B cell (primary cell): ENCODE measurements at places on chromosomes 7 and 10.
A peak's percentile ranks its signal among the peaks of the same experiment; 100 is the strongest.

DNA sequence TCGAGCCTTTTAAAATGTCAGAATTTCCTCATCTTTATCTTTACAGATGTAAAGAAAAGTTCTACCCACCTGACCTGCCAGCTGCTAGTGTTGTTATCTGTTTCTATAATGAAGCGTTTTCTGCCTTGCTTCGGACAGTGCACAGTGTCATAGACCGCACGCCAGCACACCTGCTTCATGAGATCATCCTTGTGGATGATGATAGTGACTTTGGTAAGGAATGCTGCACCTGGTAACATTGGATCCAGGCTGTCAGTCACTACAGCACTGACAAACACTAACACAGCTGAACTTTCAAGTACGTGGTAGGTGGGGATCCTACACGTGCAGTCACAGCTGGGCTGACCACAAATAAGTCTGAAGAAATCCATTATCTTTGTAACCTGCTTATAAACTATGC is 77.6 kb downstream of the GALNT11 start:
- DNase-seq: no peak
- H3K27ac ChIP-seq: no peak overlapping the region
- no peak overlapping the region for H3K4me3 ChIP-seq
- H3K36me3 ChIP-seq: no peaks in the 10 kb centered on the region
- no peaks in the 10 kb centered on the region for H3K4me1 ChIP-seq
- H3K27me3 ChIP-seq: no peaks in the 10 kb centered on the region

- no peaks in the 10 kb centered on the region for H3K27me3 ChIP-seq
- H3K4me3 ChIP-seq: no peak overlapping the region
- H3K36me3 ChIP-seq: no peaks in the 10 kb centered on the region
- no peak overlapping the region for H3K27ac ChIP-seq
Measured at GRCh38 chr7:104288137-104288536, 40.3 kb upstream of the LHFPL3 start.

DNA sequence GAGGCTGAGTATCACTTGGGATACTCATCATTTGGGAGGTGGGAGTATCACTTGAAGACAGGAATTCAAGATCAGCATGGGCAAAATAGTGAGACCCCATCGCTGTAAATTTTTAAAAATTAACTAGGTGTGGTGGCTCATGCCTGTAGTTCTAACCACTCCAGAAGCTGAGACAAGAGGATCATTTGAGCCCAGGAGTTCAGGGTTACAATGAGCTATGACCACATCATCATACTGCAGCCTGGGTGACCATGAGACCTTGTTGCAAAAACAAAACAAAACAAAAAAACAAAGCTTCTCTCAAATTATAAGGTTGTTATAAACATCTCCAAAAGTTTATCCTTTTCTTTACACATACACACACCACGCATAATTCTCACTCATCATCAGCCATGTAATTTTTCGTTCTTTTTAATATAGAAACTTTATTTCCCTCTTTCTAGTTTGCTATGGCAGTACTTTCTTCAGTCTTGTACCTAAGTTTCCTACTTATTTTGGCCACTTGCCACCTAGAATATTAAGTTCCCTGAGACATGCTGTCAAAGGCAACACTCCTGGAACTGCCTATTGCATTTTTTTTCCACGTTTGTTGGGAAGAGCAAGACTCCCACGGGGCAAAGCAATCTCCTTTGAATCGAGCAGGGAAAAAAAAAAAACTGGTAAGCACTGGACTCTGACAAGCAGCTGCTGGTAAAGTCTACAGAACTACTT is 37.1 kb downstream of the SKIDA1 start:
- peaks cover 9% of the 10 kb centered on the region for H3K27me3 ChIP-seq
- no peaks in the 10 kb centered on the region for H3K36me3 ChIP-seq
- no peaks in the 10 kb centered on the region for H3K4me1 ChIP-seq
- DNase-seq: no peak
- H3K27ac ChIP-seq: no peak overlapping the region
- no peak overlapping the region for H3K4me3 ChIP-seq

- H3K4me1 ChIP-seq: no peaks in the 10 kb centered on the region
- H3K27ac ChIP-seq: no peak overlapping the region
- H3K36me3 ChIP-seq: no peaks in the 10 kb centered on the region
- no peak for DNase-seq
- no peak overlapping the region for H3K4me3 ChIP-seq
- no peaks in the 10 kb centered on the region for H3K27me3 ChIP-seq
Measured at GRCh38 chr7:108335269-108335918, 120.8 kb downstream of the NRCAM start.

DNA sequence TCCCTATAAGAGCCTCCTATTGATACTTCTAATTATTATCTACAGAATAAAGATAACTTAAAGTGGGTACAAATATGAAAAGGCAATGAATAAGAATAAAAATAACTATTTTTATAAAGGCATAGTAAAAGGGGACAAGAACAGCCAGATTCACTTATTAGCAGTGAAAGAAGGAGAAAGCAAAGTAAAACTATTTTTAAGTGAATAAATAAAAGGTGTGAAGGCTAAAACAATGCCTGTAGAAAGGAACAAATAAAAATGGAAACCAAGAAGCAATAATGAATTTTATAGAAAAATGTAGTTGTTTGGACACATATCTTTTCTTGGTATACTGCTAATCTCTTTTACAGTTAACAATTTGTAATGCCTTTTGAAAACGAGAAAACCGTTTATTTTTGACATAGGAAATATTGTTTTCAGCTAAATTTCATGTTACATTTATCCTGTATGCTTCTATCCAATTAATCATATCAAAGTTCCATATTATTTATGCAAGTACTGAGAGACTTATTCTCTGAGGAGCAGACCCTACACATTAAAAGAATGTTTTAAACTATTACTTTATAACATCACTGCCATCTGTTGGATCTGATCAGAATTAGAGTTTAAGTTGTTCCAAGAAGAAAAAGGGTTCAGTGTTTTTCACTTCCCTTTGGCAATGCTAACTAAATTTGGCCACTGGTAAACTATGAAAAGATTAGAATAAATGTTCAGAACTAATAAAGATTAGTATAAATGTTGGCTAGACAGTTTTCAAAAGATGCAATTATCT is 59.1 kb downstream of the ARMC3 start:
- no peaks in the 10 kb centered on the region for H3K4me1 ChIP-seq
- no peaks in the 10 kb centered on the region for H3K36me3 ChIP-seq
- no peaks in the 10 kb centered on the region for H3K27me3 ChIP-seq
- H3K27ac ChIP-seq: no peak overlapping the region
- H3K4me3 ChIP-seq: no peak overlapping the region

DNA sequence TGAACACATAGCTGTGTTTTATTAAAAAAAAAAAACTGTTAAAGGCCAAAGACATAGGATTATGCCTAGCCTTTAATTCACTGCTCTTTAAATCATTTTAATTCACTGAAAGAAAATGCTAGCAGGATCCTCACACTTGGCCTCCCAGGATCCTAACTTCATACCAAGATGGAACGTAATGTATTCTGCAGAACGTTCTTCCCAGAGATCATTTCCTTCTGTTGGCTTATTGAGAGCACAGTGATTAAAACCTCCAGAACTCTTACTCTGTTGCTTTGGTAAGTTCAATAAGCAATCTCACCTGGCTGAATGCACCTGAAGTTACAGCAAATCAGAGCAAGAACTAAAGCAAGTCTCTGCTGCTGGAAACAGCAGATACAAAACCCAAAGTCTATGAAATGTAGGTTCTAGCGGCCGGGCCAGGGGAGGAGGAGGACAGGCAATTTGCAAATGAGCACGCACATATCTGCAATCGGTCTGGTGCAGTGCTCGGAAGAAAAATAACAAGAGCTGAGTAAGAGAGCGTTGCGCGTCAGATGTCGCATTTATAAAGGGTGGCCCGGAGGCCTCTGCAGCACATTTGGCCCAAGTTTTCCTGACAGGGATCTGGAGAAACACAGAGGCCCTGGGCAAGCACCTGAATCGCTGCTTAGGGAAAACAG is 193.9 kb downstream of the FAM107B start:
- no peaks in the 10 kb centered on the region for H3K36me3 ChIP-seq
- peaks cover 61% of the 10 kb centered on the region for H3K4me1 ChIP-seq
- H3K27me3 ChIP-seq: no peaks in the 10 kb centered on the region

DNA sequence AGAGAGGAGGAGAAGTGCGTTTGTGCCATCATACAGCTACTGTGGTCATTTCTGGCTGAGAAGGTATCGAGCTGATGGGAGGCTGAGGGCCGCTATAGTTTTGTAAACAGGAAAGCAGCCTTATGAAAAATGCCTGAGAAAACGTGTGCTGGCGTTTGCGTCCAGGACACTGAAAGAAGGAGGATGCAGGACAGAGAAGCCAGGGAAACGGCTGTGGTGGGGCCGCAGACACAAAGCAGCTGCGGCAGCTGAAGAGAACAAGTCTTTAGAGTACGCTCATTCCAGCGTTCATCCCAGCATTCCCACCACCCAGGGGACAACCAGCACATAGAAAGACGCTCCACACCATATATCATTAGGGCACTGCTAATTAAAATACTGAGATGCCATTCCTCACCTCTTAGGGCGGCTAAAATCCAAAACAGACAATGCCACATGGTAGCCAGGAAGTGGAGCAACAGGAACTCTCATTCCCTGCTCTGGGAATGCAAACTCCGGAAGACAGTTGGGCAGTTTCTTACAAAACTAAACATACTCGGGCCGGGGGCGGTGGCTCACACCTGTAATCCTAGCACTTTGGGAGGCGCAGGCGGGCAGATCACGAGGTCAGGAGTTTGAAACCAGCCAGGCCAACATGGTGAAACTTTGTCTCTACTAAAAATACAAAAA is 18.4 kb downstream of the GNA12 start:
- no peak for DNase-seq
- H3K27ac ChIP-seq: no peak overlapping the region
- H3K4me3 ChIP-seq: no peak overlapping the region
- peaks cover 48% of the 10 kb centered on the region for H3K4me1 ChIP-seq
- H3K27me3 ChIP-seq: no peaks in the 10 kb centered on the region

DNA sequence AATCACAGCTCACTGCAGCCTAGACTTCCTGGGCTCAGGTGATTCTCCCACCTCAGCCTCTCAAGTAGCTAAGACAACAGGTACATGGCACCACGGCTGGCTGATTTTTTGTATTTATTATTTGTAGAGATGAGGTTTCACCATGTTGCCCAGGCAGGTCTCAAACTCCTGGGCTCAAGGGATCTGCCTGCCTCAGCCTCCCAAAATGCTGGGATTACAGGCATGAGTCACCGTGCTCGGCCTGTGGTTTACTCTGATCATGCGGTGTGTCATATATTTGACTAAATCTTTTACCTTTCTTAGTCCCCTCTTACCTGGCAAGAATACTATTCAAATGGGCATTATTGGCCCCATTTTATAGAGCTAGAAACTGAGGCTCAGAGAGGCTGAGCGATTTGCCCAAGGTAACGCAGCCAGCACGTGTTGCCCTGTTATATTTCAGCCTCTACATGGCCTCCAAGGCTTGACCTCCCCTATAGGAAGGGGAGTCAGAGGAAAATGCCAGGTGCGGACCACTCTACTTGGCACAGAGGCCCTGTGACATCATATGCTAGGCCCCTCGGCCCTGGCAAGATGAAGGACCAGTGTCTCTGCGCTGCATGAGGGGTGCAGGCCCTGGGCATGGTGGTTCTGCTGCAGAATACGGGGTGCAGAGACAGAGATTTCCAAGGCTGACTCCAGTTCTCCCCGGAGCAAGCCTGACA is 8.2 kb downstream of the ZCCHC24 start:
- no peak overlapping the region for H3K4me3 ChIP-seq
- no peak overlapping the region for H3K27ac ChIP-seq
- no peaks in the 10 kb centered on the region for H3K27me3 ChIP-seq

DNA sequence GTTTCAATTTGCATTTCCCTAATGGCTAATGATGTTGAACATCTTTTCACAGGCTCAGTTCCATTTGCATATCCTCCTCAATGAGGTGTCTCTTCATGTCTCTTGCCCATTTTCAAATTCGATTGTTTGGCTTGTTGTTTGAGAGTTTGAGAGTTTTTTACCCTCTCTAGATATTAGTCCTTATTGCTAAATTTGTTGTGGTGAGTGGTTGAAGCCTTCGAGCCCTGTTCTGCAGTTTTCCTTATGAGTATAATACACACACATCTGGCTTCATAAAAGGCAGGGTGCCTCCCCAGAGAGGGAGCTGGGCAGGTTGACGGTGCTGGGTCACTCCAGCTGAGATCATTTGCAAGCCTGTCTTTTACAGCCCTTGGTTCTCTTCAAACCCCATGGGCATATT is 65.1 kb downstream of the RGS10 start:
- peak overlapping the region; percentile 58 for H3K27ac ChIP-seq
- H3K36me3 ChIP-seq: no peaks in the 10 kb centered on the region
- DNase-seq: peak; percentile 47
- H3K4me1 ChIP-seq: peaks cover 31% of the 10 kb centered on the region

GRCh38 chr10:48651839-48652238 is 32.8 kb upstream of the WDFY4 start:
- no peaks in the 10 kb centered on the region for H3K36me3 ChIP-seq
- H3K4me3 ChIP-seq: no peak overlapping the region
- H3K27ac ChIP-seq: no peak overlapping the region
- peaks cover 25% of the 10 kb centered on the region for H3K4me1 ChIP-seq

DNA sequence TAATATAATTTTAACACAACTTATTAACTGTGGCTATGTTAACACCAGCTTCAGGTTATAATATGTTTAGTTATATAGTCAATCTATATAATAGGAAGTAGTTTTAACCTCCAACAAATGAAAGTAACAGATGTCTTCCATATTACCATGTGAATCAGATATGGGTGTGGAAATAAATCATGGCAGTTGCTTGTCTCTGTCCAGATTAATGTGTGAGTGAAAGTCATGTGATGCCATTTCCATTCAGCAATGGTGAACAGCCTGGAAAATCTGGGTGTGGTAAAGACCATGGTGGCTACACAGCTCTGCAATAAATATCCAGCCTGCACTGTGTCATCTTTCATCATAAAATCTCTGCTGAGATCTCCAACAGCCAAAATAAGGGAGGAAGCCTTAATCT is 27.8 kb downstream of the HEPACAM2 start:
- H3K4me3 ChIP-seq: no peak overlapping the region
- no peaks in the 10 kb centered on the region for H3K36me3 ChIP-seq
- no peaks in the 10 kb centered on the region for H3K27me3 ChIP-seq

GRCh38 chr7:16891338-16891737 is 9.6 kb upstream of the AGR3 start:
- H3K4me3 ChIP-seq: no peak overlapping the region
- H3K27me3 ChIP-seq: no peaks in the 10 kb centered on the region
- no peaks in the 10 kb centered on the region for H3K36me3 ChIP-seq
- DNase-seq: peak; percentile 61

DNA sequence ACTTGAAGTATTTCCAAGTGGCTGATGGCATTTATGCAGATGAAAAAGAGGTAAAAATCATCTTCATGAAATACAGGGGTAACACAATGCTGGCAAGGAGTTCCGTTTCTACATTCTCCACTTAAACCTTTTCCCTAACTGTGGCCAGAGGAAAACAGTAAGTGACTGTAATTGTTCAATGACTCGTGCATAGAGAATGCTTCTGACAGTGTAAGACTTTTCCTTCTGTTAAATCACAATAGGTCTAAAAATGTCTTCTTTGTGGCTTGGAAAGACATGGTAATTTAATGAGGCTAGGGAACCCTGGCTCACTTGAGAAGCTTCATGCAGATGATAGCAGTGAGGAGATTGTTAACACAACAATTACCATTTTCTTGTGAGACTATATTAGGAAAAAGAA is 50.3 kb upstream of the RSU1 start:
- H3K27me3 ChIP-seq: no peaks in the 10 kb centered on the region
- no peaks in the 10 kb centered on the region for H3K4me1 ChIP-seq
- no peak overlapping the region for H3K4me3 ChIP-seq
- DNase-seq: no peak
- H3K36me3 ChIP-seq: no peaks in the 10 kb centered on the region
